GM04504 (cell line): ENCODE measurements at places on chromosomes 4 and X.

DNA sequence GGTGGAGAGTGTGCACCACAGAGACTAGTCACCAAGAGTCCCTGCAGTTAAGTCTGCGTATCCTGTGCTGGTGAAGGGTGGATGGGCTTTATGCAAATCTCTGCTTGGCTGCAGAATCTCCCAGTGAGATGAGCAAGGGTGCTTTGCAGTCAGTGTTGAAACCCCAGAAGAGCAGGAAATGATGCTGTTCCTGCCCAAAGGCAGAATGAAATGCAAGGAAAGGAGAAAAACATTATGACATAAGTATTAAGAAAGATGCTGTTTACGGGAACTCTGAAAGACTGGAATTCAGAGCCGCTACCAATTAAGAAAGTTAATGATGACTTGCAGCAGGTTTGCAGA is 25.4 kb upstream of the ACSL1 start:
- no peak for DNase-seq

GRCh38 chr4:181601103-181601502 is 642.1 kb upstream of the TENM3 start:
- DNase-seq: peak; percentile 13

DNA sequence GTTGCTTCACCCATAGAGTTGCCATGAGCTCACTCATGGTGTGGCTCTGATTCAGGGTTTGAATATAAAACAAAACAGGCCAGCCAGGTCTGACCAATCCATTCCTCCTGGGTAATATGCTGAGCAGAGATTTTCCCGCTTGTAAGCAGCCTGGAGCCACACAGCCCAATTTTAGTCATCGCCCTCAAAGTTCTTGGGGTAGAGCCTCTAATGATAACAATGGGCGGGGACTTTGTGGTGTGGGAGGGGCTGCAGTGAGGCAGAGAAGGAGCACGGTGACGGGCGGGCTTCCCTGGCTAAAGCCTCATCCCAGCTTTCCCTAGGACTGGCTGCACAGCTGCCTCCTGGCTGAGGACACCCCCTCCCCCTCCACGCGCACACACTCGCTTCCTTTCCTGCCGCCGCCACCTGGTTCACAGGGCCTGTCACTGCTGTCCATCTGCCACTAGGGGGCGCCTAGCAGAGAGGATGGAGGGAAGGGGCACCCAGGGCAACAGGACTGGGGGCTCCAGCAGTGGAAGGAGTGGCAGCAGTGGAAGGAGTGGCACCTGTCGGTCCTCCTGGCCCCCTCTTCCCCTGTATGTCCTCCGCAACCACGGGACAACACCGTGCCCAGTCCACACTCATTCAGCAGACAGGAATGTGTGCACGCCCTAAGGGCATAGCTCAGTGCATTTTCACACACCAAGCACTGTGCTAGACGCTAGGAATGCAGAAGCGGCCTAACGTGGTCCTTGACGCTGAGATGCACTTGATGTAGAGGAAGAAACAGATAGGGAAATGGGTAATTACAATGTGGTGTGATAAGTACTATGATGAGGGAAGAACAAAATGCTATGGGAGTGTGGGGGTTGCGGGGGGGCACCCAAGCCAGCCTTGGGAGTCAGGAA is 26.8 kb downstream of the PRPS1 start:
- DNase-seq: peak; percentile 67

DNA sequence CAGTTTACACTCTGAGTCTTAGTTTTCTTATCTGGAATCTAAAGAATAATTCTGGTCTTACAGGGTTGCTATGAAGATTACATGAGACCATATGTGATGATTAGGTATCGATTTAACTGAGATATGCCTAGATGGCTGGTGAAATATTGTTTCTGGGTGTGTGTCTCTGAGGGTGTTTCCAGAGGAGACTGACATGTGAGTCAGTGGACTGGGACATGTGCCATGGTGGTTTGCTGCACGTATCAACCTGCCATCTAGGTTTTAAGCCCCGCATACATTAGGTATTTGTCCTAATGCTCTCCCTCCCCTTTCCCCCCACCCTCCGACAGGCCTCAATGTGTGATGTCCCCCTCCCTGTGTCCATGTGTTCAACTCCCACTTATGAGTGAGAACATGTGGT is 186.0 kb upstream of the CXorf66 start:
- no peak for DNase-seq

GRCh38 chr4:65798498-65799127 is 128.3 kb upstream of the EPHA5 start:
- DNase-seq: no peak

GRCh38 chr4:183097231-183098018 is 1.6 kb upstream of the WWC2 start:
- no peak for DNase-seq

DNA sequence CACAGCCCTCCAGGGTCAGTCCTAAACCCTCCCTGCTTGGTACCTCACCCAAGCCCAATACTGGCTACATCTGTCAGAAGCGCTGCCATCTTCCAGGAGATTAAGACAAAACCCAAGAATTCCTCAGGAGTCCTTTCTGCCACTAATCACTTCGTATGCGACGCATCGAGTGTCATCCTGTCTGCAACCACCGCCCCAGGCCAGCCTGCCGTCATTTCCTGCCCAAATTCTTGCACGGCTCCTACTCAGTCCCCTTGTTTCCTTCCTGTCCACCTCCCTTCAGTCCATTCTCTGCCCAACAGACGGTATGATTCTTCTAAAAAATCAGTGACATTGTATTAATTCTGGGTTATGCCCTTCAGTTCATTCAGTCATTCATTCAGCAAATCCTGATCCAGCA is 113.6 kb downstream of the NFKB1 start:
- no peak for DNase-seq

DNA sequence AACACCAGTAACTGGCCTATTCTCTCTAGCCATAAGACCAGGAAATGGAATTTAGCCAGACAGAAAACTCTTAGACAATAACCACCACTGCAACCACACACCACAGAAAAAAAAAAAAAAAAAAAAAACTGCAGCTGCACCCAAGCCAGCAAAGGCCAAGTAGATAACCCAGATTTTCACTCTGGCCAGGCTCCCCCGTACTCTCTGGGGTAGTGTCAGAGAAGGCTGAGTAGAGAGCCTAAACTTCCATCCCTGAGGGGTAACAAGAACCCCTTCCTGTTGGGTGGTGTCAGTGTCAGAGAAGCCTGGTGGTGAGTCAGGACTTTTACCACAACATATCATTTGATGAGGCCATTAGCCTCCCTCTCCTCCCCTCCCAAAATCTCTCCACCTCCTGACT is 5.6 kb upstream of the DLG3 start:
- no peak for DNase-seq
